ENCODE measurements at places on chromosomes 3 and 15. TPM values are rescaled to one million over a fixed set of nuclear protein-coding genes. Genes with fewer than 3 reads are reported as not detected.

DNA sequence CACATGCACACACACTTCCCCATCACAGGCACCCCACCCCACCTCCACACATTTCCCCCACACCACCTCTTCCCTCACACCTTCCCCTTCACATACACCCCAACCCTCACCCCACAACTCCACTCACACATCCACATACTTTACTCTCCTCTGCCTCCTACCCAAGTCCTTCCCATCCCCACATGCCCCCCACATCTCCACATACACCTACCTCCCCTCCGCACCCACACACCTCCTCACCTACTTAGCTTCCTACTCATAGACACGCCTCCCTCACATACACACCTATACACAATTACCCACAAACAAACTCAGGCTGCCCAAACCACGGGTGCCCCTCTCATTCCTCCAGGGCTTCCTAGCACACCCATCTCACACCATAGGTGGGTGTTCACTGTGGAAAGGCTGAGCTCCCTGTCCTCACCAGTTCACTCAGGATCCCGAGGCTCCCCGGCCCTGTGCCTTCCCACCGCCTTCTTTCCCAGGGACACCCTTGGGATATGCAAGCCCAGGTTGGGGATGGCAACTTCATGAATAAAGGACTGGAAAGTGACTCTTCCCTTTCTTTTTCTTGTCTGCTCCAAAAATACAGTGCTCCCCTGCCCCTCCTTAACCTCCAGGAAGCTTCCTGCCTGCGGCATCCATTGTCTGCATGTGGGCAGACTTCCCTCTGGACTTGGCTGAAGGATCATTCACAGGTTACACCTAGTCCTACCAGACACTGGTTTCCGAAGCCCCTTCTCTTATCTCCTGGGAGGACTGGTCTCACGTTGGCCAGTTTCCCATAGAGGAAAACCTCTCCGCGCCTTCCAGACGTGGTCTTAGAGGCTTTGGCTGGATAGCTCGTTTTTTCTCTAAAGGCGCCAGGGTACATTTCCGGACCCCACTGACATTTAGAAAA is 61.5 kb downstream of the SLCO2A1 start:
- no peak for DNase-seq
- no peaks in the 10 kb centered on the region for H3K36me3 ChIP-seq
- H3K27me3 ChIP-seq = no peaks in the 10 kb centered on the region
- no peak overlapping the region for H3K4me3 ChIP-seq
- H3K27ac ChIP-seq = no peak overlapping the region

DNA sequence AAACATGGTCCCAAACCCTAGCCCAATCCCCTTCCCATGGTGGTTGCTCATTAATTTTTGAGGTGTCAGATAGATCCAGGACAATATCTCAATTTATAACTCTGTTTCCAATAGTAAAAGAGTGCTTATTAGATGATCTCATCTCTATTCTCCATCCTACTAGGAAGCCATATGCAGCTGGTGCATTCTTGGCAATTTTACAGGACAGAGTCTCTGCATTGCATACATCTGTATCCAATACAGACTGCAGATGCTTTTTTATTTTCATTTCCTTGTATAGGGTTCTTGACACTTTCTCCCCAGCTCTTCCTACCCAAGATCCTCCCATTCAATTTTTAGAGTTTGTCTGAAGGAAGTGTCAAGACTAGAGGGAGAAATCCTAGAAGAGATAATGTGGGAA is 194.8 kb upstream of the DPH6 start:
- no peak overlapping the region for H3K4me3 ChIP-seq
- H3K4me1 ChIP-seq = no peaks in the 10 kb centered on the region
- no peak for DNase-seq

TGM4 gene
- not detected for polyA plus RNA-seq

- no peaks in the 10 kb centered on the region for H3K36me3 ChIP-seq
- no peak overlapping the region for H3K27ac ChIP-seq
- H3K4me3 ChIP-seq = no peak overlapping the region
- no peak for DNase-seq
Observed at GRCh38 chr3:135229018-135229495, 434.0 kb downstream of the EPHB1 start.

A4GNT gene
- polyA plus RNA-seq = not detected

DNA sequence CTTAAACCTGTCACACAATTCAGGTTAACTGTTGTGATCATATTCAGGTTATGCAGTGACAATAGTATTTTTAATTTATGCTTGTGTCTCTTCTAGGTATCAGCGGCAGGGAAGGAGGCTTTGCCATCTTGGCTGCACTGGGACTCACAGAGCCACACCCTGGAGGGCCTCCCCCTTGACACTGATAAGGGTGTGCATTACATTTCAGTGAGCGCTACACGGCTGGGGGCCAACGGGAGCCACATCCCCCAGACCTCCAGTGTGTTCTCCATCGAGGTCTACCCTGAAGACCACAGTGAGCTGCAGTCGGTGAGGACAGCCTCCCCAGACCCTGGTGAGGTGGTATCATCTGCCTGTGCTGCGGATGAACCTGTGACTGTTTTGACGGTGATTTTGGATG is 23.6 kb upstream of the BSN start:
- peaks cover 11% of the 10 kb centered on the region for H3K4me1 ChIP-seq
- no peak overlapping the region for H3K27ac ChIP-seq

NUTM1 gene
- polyA plus RNA-seq = not detected

DNA sequence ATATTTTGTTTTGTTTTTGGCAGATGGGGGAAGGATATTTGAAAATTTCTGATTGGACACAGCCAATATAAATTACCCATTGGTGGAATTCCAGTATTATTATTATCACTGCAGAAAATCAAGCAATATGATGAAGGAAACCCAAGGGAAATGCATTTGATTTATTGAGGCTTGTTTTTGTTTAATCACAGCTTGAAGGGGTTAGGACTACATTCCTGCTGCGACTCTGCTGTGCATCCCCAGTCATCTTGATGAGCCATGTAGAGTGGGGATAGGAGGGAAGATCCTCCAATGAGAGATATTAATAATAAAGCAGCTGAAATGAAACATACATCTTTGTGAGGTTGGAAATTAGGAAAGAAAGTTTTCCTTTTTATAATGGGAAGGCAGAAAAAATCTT is 208.6 kb downstream of the GAP43 start:
- no peak overlapping the region for H3K27ac ChIP-seq
- H3K36me3 ChIP-seq = no peaks in the 10 kb centered on the region
- no peak overlapping the region for H3K4me3 ChIP-seq
- no peak for DNase-seq
- H3K4me1 ChIP-seq = no peaks in the 10 kb centered on the region
- H3K27me3 ChIP-seq = no peaks in the 10 kb centered on the region

GRCh38 chr3:134677987-134678308 is 27.1 kb upstream of the KY start:
- H3K4me1 ChIP-seq = no peaks in the 10 kb centered on the region
- H3K36me3 ChIP-seq = no peaks in the 10 kb centered on the region
- DNase-seq = no peak
- no peak overlapping the region for H3K27ac ChIP-seq
- no peak overlapping the region for H3K4me3 ChIP-seq
- no peaks in the 10 kb centered on the region for H3K27me3 ChIP-seq

WDR93 gene
- 0.24 TPM for polyA plus RNA-seq

GRCh38 chr3:16923112-16923511 is 38.4 kb downstream of the PLCL2 start:
- no peak for DNase-seq
- no peaks in the 10 kb centered on the region for H3K27me3 ChIP-seq
- H3K27ac ChIP-seq = no peak overlapping the region
- H3K4me3 ChIP-seq = no peak overlapping the region

GRCh38 chr3:22117751-22118346 is 366.8 kb upstream of the ZNF385D start:
- H3K4me3 ChIP-seq = no peak overlapping the region
- H3K27me3 ChIP-seq = no peaks in the 10 kb centered on the region
- no peak for DNase-seq
- H3K4me1 ChIP-seq = no peaks in the 10 kb centered on the region
- no peak overlapping the region for H3K27ac ChIP-seq

TNNC1 gene
- 1.8 TPM for polyA plus RNA-seq

DNA sequence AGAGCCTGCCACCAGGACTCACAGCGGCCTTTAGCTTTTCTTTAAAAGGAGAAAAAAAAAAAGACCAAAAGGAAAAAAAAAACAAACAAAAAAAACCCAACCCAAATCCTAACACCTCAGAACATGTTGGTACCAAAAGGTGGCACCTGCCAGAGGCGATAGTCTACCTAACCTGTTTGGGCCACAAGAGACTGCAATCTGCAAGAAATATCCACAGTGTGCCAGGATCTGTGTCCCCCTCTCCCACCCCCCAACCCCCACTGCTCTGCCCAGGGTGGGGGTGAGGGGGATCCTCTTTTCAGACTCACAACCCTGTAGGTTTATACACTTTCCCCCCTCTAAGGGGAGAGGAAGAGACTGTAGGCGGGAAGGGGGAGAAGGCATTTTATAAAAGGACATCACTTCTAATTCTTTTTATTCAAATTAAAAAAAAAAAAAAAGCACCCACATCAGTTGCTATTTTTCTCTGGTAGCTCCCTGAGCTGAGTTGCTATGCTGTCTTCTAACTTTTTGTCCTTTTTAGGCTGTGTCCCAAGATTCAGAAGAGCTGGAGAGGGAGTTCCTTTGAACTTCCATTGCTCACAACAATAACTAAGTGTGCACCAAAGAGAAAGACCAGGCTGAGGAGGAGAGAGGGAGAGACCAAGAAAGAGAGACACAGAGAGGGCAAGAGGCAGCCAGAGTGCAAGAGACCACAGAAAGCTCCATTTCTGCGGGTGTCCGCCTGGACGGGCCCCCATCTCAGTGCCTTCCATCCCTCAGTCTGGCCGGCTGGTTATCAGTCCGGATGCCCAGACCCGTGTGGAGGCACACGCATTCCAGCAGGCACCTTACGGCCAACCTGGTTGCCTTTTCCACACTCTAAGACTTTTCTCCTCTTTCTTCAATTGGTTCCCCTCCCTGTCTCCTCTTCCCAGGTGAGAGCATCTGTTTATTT is 48.9 kb downstream of the TLE3 start:
- no peaks in the 10 kb centered on the region for H3K4me1 ChIP-seq
- H3K4me3 ChIP-seq = no peak overlapping the region
- no peaks in the 10 kb centered on the region for H3K36me3 ChIP-seq

DNA sequence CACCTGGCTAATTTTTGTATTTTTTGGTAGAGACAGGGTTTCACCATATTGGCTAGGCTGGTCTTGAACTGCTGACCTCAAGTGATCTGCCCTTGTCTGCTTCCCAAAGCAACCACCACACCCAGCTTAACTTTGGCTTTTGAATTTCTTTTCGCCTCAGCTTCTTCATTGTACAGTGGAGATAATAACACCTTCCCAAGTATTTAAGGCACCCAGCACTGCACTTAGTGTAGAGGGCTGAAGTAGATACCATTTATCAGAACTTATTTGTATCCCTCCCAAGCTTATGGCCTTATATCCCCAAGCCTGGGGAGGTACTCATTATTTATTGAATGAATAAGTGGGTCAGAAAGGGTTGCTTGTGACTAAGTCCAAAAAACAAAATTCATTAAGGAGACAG is 2.3 kb downstream of the SQOR start:
- peaks cover 9% of the 10 kb centered on the region for H3K4me1 ChIP-seq
- no peaks in the 10 kb centered on the region for H3K36me3 ChIP-seq
- peak overlapping the region; percentile 3 for H3K4me3 ChIP-seq
- H3K27me3 ChIP-seq = no peaks in the 10 kb centered on the region
- no peak for DNase-seq

DNAJB11 gene
- polyA plus RNA-seq = 23.8 TPM

SGO1 gene
- 0.19 TPM for polyA plus RNA-seq

DNA sequence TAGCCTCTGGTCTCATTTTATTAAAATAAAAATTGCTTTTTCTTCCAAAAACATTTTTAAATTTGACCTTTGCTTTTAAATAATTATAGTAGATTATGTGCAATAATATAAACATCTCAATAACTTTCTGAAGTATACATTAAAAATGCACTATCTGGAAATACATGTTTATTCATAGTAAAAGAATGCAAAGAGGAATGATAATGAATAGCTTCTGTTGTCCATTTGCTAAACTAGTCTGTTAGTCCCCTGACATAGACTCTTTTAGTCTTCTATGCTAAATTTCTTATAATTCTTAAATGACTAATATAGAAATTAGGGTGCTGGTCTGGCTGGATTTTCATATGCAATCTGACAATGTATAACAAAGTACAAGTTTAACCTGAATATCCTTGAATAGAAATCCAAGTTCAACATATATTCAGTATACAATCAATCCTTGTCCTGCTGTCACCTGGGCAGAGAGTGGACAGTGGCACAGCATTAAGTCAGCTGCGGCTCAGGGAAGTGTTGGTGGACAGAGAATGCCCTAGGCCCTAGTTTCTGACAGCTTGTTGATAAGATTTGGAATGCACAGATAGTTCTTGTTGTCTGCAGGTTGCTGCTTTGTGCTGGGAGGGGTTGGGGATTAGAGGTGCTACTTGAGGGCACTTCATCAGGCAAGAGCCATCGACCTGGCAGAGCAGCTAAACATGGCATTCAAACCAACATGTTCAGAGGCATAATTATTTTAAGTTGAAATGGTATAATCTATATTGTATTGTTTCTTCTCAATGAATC is 161.7 kb downstream of the MBNL1 start:
- no peaks in the 10 kb centered on the region for H3K27me3 ChIP-seq
- H3K4me1 ChIP-seq = no peaks in the 10 kb centered on the region
- no peak for DNase-seq
- no peak overlapping the region for H3K27ac ChIP-seq
- no peaks in the 10 kb centered on the region for H3K36me3 ChIP-seq

GRCh38 chr3:193228206-193228605 is 12.8 kb upstream of the PLAAT1 start:
- no peaks in the 10 kb centered on the region for H3K36me3 ChIP-seq
- DNase-seq = no peak
- no peaks in the 10 kb centered on the region for H3K4me1 ChIP-seq
- H3K4me3 ChIP-seq = no peak overlapping the region
- H3K27ac ChIP-seq = no peak overlapping the region

DNA sequence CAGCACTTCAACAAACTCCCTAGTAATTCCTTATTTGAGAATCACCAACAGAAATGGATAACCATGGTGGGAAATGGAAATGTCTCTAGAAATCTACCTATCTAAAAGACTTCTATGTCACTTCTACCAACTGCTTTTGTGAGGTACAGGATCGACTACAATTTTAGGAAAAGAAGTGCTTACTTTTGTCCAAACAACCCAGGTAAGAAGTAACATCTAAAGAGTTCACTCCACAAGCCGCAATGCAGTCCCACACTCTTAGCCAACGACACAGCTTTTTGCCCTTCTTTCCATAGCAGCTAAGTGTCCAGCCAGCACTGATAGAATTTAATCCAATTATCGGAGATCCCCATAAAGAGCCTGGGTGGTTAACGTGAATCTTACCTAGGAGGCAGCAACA is 28.1 kb downstream of the ANXA2 start:
- peaks cover 12% of the 10 kb centered on the region for H3K4me1 ChIP-seq
- H3K36me3 ChIP-seq = no peaks in the 10 kb centered on the region
- no peaks in the 10 kb centered on the region for H3K27me3 ChIP-seq
- no peak for DNase-seq
- no peak overlapping the region for H3K27ac ChIP-seq

IQCF2 gene
- polyA plus RNA-seq = not detected

- H3K27ac ChIP-seq = no peak overlapping the region
- H3K4me1 ChIP-seq = no peaks in the 10 kb centered on the region
- H3K4me3 ChIP-seq = no peak overlapping the region
- H3K36me3 ChIP-seq = no peaks in the 10 kb centered on the region
Observed at GRCh38 chr3:141552440-141552991, 65.7 kb downstream of the RASA2 start.

MYRIP gene
- polyA plus RNA-seq = 4.1 TPM

All from ovary (tissue), 10 donors.